Chondrocyte (in vitro differentiated cells): ENCODE measurements at places on chromosomes 3 and 15.
A peak's percentile ranks its signal among the peaks of the same experiment; 100 is the strongest.

- DNase-seq, result no peak
Observed at GRCh38 chr15:79243723-79244122, 38.8 kb upstream of the ANKRD34C start.

GRCh38 chr3:111856501-111856900, 2.6 kb upstream of the PHLDB2 start:
- DNase-seq, result no peak

- DNase-seq, result no peak
Observed at GRCh38 chr3:60388731-60389130, 862.5 kb downstream of the FHIT start.

DNA sequence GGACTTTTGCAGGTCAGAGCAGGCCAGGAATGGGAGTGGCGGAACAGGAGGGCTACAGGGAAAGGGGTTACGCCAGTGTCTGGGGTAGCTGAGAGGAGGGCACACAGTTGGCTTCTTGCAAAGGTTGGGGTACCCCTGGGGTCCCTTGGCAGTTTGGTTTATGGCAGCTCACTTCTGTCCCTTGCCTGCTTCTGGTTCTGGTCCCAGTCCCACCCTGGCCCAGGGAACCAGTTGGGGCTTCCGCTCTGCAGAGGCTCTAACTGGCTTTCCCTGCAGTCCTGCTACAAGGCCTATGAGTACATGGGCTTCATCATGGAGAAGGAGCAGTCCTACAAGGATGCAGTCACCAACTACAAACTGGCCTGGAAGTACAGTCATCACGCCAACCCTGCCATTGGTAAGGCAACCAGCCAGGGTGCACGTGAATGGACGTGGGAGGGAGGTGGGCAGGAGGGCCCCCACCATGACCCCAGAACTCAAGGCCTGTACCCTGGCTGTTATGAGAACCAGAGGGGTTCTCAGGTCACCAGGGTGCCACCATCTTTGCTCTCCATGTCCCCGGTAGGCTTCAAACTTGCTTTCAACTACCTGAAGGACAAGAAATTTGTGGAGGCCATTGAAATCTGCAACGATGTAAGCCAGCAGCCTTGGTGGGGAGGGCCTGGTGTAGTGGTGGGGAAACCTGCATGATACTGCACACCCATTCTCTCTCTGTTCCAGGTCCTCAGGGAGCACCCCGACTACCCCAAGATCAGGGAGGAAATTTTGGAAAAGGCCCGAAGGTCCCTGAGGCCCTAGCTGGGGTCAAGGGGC, 15.2 kb downstream of the CSRNP1 start:
- peak; percentile 46 for DNase-seq

GRCh38 chr15:71195242-71195641, 80.0 kb downstream of the THSD4 start:
- no peak for DNase-seq

GRCh38 chr3:39978308-39978707, 168.9 kb downstream of the MYRIP start:
- DNase-seq, result no peak

DNA sequence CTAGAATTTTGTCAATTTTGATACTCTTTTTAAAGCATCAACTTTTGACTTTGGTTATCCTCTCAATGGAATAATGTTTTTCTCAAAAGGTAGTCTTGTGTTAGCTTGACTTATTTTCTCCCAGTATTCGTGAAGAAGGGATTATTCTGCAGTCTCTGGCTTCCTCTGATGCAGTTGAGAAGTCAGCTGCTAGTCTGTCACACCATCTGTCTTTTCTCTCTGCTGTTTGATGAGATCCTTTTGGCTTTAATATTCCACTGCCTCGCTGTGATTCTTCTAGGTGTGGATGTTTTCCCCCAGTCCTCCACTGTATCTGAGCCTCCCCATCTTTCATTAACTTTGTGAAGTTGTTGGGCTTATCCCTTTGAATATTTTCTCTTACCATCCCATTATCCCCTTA, 141.0 kb downstream of the WDR72 start:
- DNase-seq, result no peak

- no peak for DNase-seq
Observed at GRCh38 chr15:44727485-44728231, 8.7 kb upstream of the TRIM69 start.

DNA sequence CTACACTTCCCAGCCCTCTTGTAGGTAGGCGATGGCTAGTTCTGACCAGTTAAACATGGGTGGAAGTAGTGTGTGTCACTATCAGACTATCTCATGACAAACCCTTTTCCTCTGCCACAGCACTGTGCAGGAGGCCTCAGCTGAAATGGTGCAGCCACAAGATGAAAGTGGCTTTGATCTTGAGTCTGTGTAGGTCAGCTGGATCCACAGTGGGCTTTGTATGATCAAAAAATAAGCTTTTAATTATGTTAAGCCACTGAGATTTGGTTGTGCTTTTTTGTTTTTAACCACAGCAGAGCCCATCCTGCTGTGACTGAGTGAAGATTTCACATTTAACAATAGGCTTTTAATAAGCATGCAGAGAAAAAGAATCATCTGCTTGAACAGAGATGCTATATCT, 19.7 kb downstream of the RCN2 start:
- no peak for DNase-seq

GRCh38 chr15:88342666-88343065, 86.1 kb upstream of the NTRK3 start:
- no peak for DNase-seq

DNA sequence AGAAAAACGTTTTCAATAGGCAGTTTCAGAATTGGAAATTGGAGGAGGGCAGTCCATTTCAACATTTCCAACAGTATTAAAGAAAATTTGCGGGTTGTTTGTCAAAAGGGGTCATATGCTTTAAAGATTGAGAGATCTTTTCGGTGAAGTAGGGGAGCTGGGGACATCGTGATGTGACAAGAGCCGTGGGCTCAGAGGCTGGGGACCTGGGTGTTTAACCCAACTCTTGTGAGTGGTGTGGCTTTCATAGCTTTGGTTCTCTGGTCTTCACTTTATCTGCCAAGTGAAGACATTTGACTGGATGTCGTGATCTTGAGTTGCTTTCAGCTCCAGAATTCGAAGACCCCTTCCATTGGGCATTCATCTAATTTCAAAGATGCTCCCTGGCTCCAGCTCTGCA, 133.2 kb downstream of the PGPEP1L start:
- DNase-seq, result no peak

DNA sequence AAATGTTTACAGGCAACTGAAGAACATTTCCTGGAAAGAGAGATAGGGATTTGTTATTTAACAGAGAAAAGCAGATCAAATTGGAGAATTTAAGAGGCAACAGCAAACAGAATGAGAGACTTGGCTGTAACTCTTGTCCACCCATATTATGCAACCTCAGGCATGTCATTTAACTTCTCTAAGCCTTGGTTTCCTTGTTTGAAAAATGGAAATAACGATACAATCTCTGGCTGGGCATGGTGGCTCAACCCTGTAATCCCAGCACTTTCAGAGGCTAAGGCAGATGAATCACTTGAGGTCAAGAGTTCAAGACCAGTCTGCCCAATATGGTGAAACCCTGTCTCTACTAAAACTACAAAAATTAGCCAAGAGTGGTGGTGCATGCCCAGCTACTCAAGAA, 23.7 kb downstream of the ARRDC4 start:
- DNase-seq, result no peak

DNA sequence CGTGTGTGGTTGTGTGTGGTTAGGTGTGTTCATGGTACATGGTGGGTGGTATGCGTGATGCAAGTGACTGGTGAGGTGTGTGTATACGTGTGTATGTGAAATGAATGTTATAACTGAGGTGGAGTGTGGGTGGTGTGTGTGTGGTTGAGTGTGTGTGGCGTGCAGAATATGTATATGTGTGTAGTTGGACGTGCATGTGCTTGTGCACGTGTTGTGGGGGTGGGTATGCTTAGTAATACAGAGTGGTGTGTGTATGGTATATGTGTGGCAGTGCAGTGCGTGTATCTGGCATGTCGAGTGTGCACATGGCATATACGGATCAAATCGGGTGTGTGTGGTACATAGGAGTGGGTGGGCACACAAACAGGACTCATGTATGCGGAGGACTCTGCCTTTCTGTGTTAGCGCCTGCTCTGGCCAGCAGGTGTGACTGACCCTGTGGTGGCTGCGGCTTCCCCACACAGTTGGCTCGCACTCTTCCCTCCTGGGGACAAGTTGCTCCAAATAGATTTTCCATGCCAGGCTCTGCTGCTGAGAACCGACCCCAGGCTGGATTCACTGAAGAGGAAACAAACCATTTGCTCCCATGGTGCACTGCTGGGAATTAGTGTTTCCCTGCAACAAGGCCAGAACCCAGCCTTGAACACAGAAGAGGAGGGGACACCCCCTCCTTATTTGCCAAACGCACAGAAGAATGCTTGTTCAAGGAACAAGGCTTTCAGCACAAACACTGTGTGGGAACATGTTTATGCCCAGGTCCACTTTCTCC, 1.2 kb upstream of the C3orf70 start:
- no peak for DNase-seq
